ENCODE measurements at places on chromosomes 2 and 18.

DNA sequence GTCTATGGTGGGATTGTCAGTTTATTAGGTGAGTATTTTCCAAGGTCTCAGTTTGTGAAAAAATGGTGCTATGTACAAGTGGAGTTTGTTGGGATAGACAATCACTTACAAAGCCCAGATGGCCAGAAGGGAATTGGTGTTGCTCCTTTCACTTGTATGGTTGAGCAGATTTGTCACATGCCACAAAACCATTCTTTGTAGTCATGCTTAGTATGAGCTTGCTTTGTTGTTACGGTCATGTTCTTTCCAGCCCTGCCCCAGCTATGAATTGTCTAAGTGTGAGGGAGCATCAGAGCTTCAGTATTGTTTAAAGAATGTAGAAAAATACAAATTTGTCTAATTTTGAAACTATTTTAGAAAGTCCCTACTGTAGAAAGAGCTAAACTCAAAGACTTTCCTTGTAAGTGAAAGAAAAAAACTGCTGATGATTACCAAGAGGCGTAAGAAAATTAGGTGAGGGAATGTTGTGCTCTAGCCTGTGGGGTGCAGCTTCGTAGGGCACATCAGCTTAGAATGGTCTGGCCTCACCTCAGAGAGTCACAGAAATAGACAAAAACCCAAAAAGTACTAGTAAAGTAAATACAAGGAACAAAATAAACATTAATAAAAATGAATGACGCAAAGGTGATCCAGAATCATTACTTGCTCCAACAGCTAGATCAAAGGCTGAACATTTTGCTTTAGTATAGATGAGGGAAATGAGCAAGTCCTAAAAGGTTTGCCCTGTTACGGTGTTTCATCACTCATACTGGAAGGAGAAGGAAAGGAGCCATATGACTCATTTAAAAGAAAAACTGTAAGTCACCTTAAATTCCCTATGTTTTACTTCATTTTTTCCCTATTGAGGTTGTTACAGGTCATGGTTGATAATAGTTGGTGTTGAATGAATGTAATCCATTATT, 9.2 kb downstream of the TGIF1 start:
- no peak for DNase-seq

- DNase-seq: no peak
These were observed 31.4 kb downstream of the GALM start for GRCh38 chr2:38697116-38697840.

DNA sequence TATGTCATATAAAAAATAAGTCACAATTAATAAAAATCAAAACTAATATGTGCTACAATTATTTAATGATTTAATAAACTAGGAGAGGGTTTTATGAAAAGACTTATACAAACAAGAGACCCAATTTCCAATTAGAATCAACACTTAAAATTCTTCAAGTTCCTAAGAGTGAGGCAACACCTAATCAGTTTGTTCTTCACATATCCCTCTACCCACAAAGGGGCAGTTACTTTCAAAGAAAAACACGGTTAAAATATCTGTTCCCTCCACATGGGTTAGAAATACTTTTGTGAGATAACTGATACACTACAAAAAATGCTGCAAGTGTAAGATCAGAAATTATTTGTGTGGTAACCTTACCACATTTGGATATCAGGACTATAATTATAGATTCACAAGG, 357.0 kb downstream of the ERBB4 start:
- DNase-seq: no peak

DNA sequence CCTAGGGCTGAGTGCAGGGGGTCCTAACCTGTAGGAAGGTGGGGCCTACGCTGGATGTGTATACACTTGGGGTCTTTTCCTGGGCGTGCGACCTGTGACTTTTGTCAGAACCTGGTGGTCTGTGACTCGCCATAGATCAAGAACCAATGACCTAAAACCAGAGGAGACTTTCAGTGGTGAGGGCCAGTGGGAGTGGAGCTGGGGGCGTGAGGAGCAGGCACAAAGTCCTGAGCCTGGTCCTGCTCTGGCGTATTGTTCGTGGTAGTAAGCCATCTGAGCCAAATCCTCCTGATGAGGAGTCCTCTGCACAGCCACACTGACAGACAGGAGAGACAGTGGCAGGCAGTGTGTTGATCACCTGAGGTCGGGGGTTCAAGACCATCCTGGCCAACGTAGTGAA, 8.9 kb downstream of the INPP4A start:
- no peak for DNase-seq

DNA sequence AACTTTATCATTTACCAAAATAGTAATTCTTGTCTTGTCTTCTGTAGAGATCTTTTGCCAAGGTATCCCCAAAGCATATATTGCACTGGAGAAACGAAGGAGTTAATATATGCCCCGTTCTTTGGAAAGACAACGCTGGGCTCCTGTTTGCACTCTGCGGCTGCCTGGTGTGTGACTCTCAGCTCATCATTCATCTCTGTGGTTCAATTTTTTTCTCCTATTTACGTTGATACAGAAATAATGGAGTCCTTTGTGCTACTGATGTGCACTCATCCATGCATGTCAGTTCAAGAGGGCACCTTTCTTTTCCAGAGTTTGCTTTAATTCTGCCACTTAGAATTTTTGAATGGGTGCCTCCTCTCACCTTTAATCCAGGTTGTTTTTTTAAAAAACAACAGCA, 655.5 kb downstream of the DCDC2C start:
- DNase-seq: no peak
